ENCODE measurements at places on chromosomes 6 and 20.

GRCh38 chr6:158805698-158806377 lies 13.3 kb downstream of the EZR start:
- no peak for DNase-seq

DNA sequence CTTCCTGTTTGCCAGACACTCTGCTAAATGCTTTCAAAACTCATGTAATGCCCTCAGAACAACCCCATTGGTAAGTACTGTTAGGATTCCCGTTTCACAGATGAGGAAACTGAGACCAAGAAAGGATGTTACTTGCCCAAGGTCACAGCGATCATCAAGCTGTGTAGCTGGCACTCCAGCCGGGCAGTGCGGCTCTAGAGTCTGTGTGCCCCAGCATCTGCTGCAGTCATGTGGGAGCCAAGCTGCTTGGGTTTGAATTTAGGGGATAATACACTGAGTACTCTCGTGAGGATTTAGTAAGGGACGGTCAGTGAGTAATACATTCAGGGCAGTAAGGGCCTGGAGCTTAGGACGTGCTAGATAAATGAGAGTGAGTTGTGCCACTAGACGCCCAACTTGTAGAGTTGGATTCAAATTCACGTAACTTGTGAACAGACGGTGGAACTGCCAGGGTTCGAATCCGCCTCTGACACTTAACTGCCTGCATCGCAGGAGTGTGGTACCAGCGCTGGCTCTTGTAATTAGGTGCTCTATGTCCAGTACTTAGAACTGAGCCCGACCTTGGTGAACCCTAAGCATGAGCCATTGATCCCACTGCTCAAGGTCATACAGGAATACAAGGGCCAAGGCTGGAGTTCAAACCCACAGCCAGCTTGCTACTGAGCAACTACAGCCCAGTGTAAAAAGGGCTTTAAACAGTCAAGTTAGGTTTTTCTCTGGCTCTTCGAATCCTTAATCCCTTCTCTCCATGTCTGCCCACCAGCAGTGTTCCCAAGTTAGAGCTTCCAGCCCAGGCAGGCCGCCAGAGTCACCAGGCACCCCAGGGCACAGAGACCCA lies 70.2 kb downstream of the EYA2 start:
- DNase-seq, result no peak

DNA sequence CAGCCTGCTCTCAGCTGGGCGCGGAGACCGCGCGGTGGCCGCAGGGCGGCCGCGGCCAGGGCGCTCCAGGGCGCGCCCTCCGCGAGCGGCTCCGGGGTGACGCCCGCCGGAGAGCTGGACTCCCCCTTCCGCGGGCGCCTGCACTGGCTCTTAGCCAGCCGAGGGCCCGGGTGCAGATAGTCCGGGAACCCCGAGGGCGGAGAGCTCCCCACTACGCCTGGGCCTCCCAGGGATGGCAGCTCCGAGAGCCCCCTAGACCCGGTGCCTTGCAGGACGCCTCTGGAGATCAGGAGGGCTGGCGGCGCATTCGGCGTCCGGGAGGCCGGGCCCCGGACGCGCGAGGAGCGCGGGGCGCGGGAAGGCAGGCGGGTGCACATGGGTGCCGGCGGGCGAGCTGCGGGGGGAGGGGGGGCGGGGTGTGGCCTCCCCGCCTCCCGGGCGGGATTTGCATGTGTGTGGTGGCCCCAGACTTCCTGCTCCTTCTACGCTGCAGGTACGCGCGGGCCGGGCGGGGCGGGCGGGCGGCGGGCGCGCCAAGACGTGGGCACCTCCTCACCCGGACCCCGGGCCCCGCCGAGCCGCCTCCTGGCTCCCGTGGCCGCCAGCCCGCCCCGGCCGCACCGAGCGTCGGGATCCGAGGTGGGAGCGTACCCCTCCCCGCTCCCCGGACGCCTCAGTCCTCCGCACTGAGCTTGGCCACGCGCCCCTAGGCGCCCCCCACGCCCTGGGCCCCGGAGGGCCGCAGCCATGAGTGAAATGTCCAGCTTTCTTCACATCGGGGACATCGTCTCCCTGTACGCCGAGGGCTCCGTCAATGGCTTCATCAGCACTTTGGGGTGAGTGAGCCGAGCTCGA lies at the start of gene ITPR3:
Gene ITPR3, plus strand, starts transcription at position 467 of the 855 bp plus-strand sequence. Its CDS starts 281 bp downstream, at position 748.
- peak; percentile 50 for DNase-seq

GRCh38 chr6:10626154-10626741 lies 68.2 kb downstream of the C6orf52 start:
- DNase-seq, result no peak

DNA sequence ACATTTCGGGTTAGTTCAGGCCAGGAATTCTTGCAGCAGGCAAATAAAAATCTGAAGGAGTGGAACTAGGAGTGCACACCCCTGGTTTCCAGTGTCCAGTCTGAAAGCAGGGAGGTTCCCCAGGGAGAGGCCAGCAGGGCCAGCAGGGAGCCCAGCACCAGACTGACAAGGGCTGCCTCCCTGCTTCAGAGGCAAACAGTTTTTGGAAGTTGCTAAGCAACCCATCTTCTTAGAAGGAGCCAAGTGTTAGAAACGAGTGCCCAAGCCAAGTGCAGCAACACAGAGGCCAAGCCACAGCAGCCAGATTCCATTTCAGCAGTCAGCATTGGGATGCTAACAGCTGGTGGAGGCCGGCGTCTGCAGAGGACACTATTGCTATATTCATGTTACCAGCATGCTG lies 179.1 kb downstream of the SYNDIG1 start:
- no peak for DNase-seq

DNA sequence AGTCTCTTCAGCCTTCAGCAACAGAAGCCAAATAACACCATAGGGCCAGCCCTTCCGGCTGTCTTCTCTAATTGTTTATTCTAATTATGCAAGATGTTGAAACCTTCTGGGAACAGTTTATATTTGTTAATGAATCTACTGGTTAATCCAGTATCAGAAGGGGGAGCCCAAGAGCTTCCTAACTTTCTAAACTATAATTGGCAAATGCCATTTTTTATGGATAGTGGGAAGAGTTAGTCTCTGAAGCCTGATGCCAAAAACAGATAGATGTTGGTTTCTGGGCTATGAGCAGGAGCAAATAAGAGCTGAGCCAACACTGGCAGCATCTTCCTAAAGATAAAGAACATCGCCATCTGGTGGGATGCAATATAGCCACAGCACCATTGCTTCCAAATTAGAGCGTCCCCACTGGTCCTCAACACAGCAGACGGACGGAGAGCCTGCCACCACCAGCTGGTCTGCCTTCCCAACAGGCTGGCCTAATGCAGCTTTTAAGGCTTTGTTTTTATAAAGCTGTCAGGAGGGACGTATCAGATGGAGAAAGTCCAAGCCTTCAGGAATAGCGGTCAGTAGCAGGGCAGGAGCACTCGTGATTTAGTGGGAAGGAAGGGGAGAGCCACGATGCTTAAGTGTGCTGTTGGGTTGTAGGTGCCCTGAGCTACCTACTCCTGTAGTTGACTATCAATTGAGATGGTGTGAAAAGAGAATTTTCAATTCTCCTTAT lies 118.8 kb downstream of the RALGAPA2 start:
- DNase-seq, result no peak

DNA sequence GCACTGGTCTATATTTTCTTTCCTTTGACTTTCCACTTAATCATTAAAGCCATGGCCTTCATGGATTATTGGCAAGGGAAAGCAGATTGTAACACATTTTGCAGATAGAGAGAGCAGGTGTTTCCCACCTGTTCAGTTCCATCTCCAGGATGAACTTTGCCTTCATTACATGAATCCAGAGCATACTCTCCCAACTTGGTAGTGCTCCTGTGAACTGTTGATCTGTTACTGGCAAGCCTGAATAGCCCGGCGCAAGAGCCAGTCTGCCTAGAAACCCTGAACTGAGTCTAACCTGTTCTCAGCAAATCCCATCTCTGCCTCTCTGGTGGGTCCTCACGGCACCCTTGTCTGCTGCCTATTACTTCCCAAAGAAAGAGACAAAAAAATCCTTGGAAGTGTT lies 210.3 kb downstream of the PLCB1 start:
- no peak for DNase-seq

Measured in activated gamma-delta T cell treated with anti-CD3 and anti-CD28 coated beads, Interleukin-2, amount 50 U/mL, for 16 hours (primary cell).